ENCODE measurements at places on chromosomes 16 and 17.

DNA sequence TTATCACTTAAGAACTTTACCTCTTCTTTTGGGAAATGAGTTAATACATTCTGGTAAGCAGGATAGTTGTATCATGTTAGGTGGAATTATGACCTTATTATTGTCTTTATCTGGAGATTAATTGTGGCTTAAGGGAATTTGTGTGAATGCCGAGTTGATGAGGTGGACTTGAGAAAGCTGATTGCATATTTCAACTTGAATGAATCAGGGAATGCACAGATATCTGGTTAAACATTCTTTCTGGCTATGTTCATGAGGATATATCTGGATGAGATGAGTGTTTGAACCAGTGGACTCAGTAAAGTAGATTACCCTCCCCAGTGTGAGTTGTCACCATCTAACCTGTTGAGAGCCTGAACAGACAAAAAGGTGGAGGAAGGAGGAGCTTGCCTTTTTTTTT lies 326.1 kb upstream of the GOT2 start:
- DNase-seq = no peak

- no peak for DNase-seq
These were observed 32.2 kb upstream of the SRCIN1 start for GRCh38 chr17:38637951-38638350.

GRCh38 chr17:81578561-81579225 lies 26.5 kb upstream of the FAAP100 start:
- DNase-seq = no peak

DNA sequence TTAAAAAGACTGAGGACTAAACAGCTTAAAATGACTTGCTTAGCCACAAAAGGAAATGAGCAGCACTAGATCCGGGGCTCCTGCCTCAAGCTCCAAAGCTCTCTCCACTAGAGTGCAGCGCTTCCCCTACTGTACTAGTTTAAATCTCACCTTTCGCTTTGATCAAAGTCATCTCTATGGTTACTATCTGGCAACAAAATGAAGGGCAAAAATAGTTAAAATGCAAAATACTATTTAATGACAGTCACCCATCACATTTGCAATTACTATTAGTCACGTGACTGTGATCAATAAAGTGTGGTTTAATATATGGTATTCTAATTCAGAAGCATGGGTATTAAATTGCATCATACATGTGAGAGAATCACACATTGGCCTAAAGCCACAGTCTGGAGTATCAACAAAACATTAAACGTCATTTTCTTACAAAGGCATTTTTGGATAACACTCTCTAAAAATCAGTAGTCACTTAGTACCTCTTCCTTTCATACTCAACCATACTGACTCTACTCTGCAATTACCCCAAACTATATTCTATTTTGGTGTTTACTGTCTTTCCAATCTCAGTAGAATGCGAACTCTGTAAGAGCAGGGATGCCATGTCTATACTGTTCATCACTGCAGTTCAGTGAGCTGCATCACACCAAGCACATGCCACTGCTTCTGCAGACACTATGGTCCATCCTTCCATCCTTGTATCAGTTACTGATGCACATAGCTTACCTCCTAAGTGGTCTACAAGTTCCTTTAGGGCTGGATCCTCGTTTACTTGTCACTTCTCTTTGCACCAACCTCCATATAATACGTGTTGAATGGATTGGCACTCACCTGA lies 6.2 kb downstream of the PSMD12 start:
- no peak for DNase-seq

GRCh38 chr17:81334391-81334901 lies 39.3 kb upstream of the SLC38A10 start:
- no peak for DNase-seq

- DNase-seq = no peak
These were observed 31.5 kb upstream of the NOL11 start for GRCh38 chr17:67686241-67686640.

GRCh38 chr17:45123930-45124796 lies 8.2 kb downstream of the PLCD3 start:
- DNase-seq = no peak

- no peak for DNase-seq
These were observed 26.3 kb upstream of the FMNL1 start for GRCh38 chr17:45195424-45195823.

GRCh38 chr17:969811-970355 lies 9.7 kb downstream of the NXN start:
- DNase-seq = no peak

GRCh38 chr16:4548124-4548523 lies 8.0 kb upstream of the C16orf96 start:
- DNase-seq = no peak

GRCh38 chr17:28472871-28473497 lies 460 bp upstream of the SLC13A2 start:
- DNase-seq = no peak

- no peak for DNase-seq
These were observed 35.2 kb upstream of the KDM6B start for GRCh38 chr17:7798839-7799238.
